Activated naive CD4-positive, alpha-beta T cell treated with anti-CD3 and anti-CD28 coated beads, Interleukin-2, amount 50 U/mL, for 72 hours (primary cell): ENCODE measurements at places on chromosomes 12 and 14. TPM values are rescaled to one million over a fixed set of nuclear protein-coding genes. Genes with fewer than 3 reads are reported as not detected.

The AQP6 gene
- not detected for total RNA-seq

- no peak for DNase-seq
Measured at GRCh38 chr14:34851395-34851794, 23.8 kb downstream of the BAZ1A start.

- no peak for DNase-seq
Measured at GRCh38 chr12:90102957-90103652, 394.5 kb upstream of the ATP2B1 start.

- no peak for DNase-seq
Measured at GRCh38 chr12:120075034-120075616, 41.4 kb downstream of the RAB35 start.
